NCI-H1092 (cell line): ENCODE measurements at places on chromosomes 2 and 18.

GRCh38 chr2:187549193-187549592, 5.0 kb downstream of the TFPI start:
- no peak for DNase-seq

- no peak for DNase-seq
These were observed 280.3 kb upstream of the TRIB2 start for GRCh38 chr2:12436483-12436882.

- DNase-seq, result peak; percentile 90
These were observed 75.3 kb upstream of the MGAT4A start for GRCh38 chr2:98806236-98806697.

GRCh38 chr18:70469916-70470315, 181.1 kb downstream of the SOCS6 start:
- peak; percentile 25 for DNase-seq

GRCh38 chr2:46000660-46001059, 296.5 kb upstream of the EPAS1 start:
- DNase-seq, result no peak

- peak; percentile 60 for DNase-seq
These were observed 169.4 kb upstream of the SIX3 start for GRCh38 chr2:44772131-44772530.

DNA sequence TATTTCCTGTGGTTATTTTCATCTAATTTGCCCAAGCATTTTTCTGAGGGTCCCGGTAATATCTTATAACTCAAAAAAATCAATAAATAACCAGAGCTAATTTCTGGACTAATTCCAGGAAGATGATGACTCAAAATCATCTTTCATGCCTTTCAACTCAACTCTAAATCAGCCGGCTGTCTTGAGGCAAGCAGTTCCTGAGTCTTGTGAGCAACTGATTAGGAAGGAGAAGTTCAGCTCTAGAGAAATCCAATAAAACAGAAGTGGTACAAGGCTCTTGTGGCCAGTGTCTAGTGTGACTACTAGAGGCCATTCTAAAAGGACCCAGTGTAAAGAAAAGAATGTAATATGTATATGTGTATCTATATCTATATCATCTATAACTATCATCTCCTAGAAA, 890.4 kb downstream of the TRIB2 start:
- DNase-seq, result no peak
